ENCODE measurements at places on chromosomes 13 and 19.

GRCh38 chr13:44131069-44131614 lies 242.5 kb upstream of the SERP2 start:
- no peak for DNase-seq

DNA sequence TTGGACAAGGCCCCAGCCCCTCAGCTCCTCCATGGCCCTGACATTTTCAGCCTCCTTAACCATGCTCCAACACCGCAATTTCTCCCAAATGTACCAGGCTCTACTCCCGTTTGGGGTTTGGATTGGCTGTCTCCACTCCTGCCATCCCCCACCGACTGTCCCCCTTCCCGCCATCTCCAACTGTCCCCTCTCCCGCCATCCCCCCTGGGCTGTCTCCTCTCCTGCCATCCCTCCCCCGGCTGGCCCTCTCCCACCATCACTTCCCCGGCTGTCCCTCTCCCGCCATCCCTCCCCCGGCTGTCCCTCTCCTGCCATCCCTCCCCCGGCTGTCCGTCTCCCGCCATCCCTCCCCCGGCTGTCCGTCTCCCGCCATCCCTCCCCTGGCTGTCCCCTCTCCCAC lies 5.4 kb downstream of the BCAT2 start:
- no peak for DNase-seq

GRCh38 chr13:41352935-41353840 lies 42.1 kb downstream of the NAA16 start:
- peak; percentile 29 for DNase-seq

DNA sequence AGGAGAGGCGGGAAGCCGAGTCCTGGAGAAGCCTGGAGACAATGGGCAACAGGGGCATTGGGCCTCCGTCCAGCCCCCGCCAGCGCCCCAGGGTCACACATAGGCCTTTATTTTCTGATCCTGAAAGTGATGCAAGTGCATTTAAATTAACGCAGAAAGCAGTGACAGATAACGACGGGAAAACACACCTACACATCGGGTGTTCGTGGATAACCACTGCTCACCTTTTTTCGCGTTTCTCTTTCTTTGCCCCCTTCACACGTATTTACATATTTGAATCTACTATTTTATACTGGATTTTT lies 30.4 kb upstream of the GRTP1 start:
- no peak for DNase-seq

DNA sequence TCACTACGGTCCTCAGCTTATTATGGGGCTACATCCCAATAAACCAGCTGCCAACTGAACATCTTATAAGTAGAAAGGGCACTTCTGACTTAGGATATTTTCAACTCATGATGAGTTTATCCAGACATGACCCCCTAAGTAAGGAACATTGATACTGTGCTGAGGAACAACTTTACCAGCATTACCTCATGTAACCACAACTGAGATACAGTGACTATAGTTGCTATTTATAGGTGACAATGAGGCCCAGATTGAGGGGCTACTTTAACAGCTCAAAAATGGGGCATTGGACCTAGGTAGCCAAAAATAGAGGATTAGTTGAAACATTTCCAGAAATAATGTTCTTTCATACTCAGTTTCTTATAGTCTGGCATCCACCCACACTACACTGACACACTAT lies 26.8 kb downstream of the SKA3 start:
- no peak for DNase-seq

DNA sequence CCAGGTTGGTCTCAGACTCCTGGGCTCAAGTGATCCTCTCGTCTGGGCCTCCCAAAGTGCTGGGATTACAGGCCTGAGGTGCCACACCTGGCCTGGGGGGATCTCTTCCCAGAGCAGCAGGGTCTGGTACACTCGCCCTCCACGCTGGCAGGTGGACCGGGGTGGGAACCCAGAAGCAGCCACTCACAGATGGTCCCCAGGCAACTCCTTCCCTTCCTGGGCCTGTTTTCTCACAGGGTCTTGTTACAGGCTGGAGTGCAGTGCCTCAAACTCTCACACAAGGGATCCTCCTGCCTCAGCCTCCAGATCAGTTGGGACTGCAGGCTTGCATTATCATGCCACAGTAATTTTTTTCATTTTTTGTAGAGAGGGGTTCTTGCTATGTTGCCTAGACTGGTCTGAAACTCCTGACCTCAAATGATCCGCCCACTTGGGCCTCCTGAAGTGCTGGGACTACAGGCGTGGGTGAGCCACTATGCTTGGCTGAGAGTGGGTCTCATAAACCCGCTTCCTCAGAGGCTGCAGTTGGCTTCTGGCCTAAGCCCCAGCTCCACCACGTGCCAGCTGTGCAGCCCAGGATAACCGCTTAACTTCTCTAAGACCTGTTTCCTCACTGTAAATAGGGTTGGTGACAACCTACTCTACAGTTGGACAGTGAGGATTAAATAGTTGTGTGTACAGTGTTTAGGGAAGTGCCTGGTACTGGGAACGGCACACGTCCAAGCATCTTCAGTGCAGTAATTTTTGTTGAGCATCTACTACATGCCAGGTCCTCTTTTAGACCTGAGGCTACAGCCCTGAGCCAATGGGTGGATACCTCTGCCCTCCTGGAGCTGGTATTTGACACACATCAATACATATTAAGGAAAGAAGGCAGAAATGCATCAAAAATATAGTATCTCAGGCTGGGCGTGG lies 871 bp upstream of the CCER2 start:
- no peak for DNase-seq

- DNase-seq = no peak
Observed at GRCh38 chr13:50758796-50759195, 84.7 kb downstream of the DLEU7 start.

GRCh38 chr13:108682714-108683113 lies 53.3 kb downstream of the MYO16 start:
- DNase-seq = no peak

DNA sequence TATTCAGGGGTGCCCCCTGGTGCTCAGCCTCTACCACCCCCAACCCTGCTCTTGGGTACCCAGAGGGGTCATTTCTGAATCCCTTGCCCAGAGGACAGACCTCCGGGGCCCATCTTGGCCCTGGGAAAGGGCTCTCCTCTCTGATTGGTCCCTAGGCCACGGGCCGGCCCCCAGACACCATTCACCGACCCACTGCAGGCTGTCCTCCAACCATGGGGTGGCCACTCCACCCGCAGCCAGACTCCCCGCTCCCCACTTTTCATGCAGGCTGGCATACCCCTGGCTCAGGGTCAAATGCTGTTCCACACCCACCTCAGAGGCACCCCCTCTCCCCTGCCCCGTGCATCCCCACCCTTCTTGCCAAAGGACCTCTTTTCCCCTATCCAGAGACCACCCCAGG lies 14.8 kb downstream of the SMIM24 start:
- DNase-seq = no peak

GRCh38 chr13:106373989-106374572 lies 161.4 kb downstream of the EFNB2 start:
- no peak for DNase-seq

DNA sequence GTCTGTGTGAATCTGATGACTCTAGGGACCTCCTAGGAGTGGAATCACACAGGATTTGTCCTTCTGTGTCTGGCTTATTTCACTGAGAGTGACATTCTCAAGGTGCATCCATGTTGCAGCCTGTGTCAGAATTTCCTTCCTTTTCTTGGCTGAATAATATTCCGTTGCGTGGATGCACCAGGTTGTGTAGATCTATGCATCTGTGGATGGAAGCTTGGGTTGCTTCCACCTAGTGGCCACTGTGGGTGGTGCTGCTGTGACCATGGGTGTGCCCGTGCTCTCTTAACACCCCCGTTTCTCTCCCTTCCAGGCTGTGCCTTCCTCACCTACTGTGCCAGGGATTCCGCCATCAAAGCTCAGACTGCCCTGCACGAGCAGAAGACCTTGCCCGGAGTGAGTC lies 26.2 kb downstream of the CELF5 start:
- no peak for DNase-seq

- DNase-seq = no peak
Observed at GRCh38 chr13:44826591-44827350, 162.5 kb downstream of the NUFIP1 start.

DNA sequence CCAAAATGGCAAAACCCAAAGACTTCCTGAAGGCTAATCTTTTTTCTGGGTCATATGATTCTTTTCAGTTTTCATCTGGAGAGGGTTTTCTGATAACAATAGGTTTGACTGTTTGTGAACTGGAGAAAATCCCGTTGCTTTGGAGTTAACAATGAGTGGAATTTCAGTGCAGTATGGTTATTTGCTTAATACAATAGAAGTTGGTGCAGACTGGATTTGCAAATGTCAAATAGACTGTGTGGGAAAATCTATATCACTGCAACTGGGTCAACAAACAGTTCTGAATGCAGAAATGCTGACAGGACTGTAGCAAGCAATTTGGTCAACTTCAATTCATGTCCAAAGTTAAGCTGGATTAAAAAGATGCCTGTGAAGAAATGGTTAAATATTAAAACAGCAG lies 267.5 kb upstream of the ARGLU1 start:
- no peak for DNase-seq

GRCh38 chr13:84609716-84610115 lies 727.4 kb upstream of the SLITRK1 start:
- DNase-seq = no peak

DNA sequence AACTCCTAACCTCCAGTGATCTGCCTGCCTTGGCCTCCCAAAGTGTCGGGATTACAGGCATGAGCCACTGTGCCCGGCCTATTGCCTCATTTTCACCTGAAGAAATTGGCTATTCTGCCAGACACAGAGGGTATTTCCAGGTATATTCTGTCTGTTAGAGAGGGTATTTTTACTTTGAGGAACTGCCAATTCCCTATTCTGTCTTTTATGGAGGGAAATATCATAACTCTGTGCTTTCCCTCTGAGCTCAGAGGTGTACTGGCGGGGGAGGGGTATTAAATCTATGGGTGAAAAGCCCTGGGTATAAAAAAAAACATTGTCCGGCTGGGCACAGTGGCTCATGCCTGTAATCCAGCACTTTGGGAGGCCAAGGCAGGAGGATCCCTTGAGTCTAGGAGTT lies 24.8 kb downstream of the TSKS start:
- DNase-seq = no peak

Data from activated gamma-delta T cell treated with anti-CD3 and anti-CD28 coated beads, Interleukin-2, amount 50 U/mL, for 16 hours (primary cell).